Activated T-helper 1 cell treated with Interleukin-2 at 50 U/mL for 16 hours (primary cell): ENCODE measurements at places on chromosomes 4 and X.

DNA sequence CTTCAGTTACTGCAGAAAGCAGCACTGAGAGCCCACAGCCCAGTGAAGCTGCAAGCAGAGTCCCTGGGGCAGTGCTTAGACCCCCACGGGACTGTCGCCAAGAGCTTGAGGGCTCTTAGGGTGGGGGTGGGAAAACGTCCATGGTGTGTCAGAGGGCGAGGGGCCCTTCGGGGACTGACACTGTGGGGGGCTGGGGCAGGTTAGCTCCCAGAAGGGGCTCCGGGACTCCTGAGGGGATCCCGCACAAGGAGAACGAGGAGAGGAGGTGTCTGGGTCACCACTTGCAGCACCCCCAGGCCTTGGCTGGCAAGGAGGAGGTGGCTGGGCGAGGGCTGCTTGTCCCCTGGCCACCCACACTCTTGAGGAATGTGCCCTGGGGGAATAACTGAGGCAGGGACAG is 20.8 kb downstream of the NAT8L start:
- no peak for DNase-seq

DNA sequence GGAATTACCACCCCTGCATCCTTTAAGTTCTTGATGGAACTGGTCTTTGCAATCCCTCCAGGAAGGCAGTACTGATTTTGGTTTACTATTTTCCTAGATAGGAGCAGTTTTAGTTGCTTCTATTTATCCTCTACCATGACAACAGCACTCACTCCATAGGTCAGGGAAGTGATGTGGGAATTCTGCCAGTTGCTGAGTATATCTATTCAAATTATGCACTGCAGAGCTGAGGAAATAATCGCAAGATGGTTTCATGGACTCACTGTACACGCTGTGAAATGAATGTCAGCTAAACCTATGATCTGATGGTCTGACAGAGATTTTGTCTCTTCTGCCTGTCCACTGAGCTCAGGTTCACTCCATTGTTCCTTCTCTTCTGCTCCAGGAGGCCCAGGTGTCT is 135.8 kb downstream of the FAAH2 start:
- DNase-seq: no peak

DNA sequence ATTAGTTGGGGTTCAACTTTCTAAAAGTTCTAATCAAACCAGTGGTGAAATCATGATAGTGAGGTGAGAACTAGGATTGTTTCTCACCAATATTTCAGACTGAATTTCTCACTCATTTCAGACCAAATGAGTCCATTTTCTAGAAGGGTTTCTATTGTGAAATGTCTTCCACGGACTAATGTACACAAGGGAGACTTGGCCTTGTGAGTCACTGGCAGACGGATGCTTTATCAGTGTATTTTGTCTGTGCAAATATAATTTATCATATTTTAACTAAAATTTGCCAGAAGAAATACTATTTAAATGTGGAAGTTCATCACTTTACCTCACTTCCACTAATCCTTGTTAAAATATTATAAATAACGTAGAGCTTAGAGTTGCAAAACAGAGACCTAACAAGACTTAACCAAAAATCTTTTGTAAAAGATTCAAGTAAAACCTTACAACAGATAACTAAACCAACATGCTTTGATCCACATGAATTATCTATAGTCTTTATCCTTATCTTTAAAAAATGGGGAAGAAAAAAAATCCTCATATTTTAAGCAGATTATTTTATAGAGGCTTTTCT is 506.0 kb upstream of the FAM241A start:
- DNase-seq: no peak

- DNase-seq: no peak
These were observed 183.2 kb downstream of the FBXW7 start for GRCh38 chr4:152352622-152353116.

GRCh38 chrX:118644378-118644777 is 83.0 kb upstream of the IL13RA1 start:
- no peak for DNase-seq

DNA sequence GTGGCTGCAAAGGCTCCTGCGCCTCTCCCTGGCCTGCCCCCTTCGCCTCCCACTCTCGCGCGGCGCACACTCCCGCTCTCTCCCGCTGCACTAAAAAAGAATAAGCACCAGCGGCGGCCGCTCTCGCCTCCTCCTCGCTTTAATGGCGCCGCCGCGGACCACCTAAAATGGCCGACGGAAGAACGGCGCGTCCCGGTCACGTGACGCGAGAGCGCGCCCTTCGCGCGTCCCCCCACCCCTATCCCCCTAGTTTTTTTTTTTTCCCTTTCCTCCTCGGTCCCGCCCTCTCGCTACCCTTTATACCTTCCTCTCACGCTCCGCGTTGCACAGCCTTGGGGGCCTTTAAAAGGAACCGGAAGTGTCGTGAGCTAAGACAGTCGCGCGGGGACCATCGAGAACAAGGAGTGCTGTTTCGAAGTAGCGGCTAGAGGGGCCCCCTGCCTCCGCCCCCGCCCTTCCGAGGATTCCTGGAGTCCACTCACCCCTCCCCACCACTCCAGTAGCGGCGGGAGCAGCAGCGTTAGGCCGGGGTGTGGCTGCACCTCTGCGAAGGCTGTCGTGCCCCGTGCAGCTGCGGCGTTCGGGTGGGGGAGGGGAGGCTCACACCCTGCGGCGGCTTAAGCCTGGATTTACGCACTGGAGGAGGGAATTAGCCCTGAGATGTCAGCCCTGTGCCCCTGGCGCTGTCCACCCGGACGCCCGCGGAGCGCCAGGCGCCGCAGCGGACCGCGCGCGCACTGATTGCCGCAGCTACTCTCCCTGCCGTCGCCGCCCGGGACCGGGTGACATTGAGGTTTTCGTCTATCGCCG is at the start of gene HNRNPD:
Gene HNRNPD, minus strand, starts transcription at position 176 of the 810 bp plus-strand sequence. CDS start 313 bp downstream, outside the sequence.
- peak; percentile 86 for DNase-seq

- DNase-seq: no peak
These were observed 1240.2 kb downstream of the FAM133A start for GRCh38 chrX:94914235-94914634.

GRCh38 chr4:163878336-163879121 is 384.0 kb downstream of the TMA16 start:
- no peak for DNase-seq

- no peak for DNase-seq
These were observed 542.7 kb downstream of the TLL1 start for GRCh38 chr4:166415749-166416148.

- no peak for DNase-seq
These were observed 270.8 kb downstream of the GRIA3 start for GRCh38 chrX:123454712-123455431.

GRCh38 chr4:150131581-150132228 is 53.5 kb downstream of the DCLK2 start:
- no peak for DNase-seq

GRCh38 chrX:27915617-27916016 is 65.6 kb downstream of the DCAF8L1 start:
- no peak for DNase-seq

DNA sequence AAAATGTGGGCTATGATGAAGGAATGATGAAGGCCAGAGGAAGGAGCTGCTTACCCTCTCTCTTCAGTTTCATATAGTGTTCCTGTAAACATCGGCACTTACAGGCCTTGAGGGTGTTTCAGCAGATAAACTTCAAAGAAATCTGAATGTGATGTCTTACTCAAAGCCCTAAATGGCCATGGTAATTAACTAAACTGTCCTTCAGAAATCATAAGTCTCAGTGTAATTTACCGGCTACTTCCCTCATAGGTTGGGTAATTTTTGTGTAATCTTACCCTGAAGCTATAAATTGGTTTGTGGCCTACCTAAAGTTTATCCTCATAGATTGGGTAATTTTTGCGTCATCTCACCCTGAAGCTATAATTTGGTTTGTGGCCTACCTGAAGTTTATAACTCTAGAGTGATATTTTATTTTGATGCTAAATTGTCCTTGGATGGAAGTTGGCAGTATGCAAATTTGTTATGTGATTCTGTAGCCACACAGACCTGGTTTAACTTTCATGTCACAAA is 2700.3 kb downstream of the ARAP2 start:
- no peak for DNase-seq

- no peak for DNase-seq
These were observed 501.0 kb downstream of the IDS start for GRCh38 chrX:149003863-149004660.

DNA sequence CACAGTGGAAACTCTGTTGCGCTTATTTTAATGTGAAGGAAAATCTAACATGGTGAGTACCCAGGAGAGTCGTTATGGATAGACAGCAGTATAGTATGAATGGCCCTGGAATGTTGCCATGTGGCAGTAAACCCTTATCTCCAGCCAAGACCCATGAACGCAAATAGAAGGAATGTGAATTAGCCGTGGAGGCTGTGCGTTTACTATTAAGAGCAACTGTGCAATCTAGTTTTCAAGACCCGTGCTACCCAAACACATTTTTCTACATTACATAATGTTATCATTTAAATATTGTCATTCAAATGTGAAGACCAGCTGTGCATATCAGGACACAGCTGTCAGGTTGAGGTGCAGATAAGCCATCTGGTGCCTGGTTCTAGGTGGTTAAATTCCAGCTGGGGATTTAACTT is 13.3 kb upstream of the AGA start:
- DNase-seq: no peak

GRCh38 chr4:56115898-56116297 is 167.2 kb downstream of the CEP135 start:
- DNase-seq: no peak

DNA sequence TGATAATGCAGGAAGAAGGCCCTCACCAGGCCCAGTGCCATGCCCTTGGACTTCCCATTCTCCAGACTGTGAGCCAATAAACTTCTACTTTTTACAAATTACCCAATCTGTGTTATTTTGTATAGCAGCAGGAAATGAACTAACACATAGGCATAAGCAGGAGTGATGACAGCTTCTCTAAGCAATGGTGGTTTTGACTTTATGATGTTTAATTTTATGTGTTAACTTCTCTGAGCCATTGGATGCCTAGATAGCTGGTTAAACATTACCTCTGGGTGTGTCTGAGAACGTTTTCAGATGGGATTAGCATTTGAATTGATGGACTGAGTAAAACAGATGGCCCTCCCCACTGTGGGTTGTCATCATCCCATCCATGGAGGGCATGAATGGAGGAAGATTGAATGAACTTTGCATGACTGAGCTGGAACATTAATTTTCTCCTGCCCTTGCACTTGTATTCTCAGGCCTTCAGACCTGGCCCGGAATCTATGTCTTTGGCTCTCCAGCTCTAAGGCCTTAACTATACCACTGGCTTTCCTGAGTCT is 13.9 kb upstream of the PDLIM3 start:
- no peak for DNase-seq

- DNase-seq: no peak
These were observed 40.0 kb upstream of the SMARCA5 start for GRCh38 chr4:143473334-143474126.

- no peak for DNase-seq
These were observed 151.0 kb downstream of the SH2D1A start for GRCh38 chrX:124497386-124497785.

GRCh38 chr4:113169368-113169767 is 119.9 kb downstream of the ANK2 start:
- DNase-seq: no peak

- no peak for DNase-seq
These were observed 96.9 kb upstream of the PSAPL1 start for GRCh38 chr4:7531640-7531994.

- no peak for DNase-seq
These were observed 231.4 kb downstream of the CWH43 start for GRCh38 chr4:49217492-49217891.

GRCh38 chr4:102723511-102723910 is 37.3 kb downstream of the MANBA start:
- no peak for DNase-seq

DNA sequence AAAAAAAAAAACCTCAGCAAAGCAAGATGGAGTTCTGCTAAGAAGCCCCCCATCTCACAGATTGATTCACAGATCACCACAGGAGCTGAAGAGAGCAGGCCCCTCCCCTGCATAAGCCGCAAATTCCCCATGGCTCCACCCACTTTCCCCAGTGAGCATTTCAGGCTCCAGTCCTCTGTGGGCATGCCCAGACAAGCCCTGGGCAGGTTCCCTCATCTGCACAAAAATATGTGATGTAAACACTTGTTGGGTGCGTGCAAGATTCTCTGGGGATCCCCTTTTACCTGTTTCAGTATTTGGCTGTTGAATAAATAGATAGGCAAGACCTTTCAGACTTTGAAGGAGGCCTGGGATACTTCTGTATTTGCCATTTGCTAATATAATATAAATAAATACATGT is 514.3 kb downstream of the PCDH7 start:
- no peak for DNase-seq

GRCh38 chr4:152686452-152687013 is 6.7 kb upstream of the TMEM154 start:
- no peak for DNase-seq

- no peak for DNase-seq
These were observed 28.0 kb upstream of the GLRA2 start for GRCh38 chrX:14501327-14501726.

- DNase-seq: no peak
These were observed 164.7 kb downstream of the SPCS3 start for GRCh38 chr4:176484301-176484984.

DNA sequence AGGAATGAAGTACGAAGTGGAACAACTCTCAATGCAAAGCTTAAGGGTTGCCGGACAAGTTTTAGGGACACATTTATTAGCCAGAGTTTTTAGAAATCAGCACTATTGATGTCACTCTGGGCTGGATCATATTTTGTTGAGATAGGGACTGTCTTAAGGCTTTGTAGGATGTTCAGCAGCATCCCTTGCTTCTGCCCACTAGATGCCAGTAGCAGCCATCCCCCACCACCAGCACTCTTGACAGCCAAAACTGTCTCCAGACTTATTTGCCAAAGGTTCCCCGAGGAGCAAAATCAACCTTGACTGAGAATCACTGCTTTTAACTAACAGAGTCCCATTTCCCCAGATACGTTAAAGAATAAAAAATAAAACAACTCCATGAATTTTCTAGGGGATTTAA is 1497.3 kb downstream of the STIM2 start:
- DNase-seq: no peak

- DNase-seq: no peak
These were observed 125.5 kb upstream of the GIMD1 start for GRCh38 chr4:106494066-106494465.

DNA sequence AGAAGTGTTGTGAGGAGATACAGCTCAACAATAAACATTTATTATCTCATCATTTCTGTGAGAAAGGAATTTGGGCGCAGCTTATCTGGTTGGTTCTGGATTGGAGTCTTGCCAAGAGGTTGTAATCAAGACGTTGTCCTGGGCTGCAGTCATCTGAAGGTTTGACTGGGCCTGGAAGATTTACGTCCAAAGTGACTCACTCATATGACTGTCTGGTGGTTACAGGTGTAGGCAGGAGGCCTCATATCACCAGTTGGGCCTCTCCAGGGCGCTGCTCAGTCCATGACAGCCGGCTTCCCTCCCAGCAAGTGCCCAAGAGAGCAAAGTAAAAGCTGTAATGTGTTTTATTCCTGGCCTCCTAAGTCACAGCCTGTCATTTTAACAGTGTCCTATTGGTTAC is 106.3 kb downstream of the USP46 start:
- no peak for DNase-seq

DNA sequence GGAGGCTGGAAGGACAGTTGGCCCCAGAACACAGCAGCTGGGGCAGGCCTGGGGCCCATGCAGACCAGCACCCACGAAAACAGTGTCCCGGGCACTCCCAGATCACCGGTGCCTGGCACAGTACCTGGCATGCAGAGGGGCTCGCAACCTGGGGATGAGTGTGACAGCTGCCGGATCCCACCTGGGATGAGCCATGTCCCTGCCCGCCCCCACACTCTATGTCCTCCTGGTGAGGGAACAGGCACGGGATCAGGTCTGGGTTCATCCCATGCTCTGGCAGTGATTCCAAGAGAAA is 22.8 kb upstream of the PPP2R2C start:
- DNase-seq: no peak
